ENCODE measurements at places on chromosomes 12 and 14.
A peak's percentile ranks its signal among the peaks of the same experiment; 100 is the strongest.

DNA sequence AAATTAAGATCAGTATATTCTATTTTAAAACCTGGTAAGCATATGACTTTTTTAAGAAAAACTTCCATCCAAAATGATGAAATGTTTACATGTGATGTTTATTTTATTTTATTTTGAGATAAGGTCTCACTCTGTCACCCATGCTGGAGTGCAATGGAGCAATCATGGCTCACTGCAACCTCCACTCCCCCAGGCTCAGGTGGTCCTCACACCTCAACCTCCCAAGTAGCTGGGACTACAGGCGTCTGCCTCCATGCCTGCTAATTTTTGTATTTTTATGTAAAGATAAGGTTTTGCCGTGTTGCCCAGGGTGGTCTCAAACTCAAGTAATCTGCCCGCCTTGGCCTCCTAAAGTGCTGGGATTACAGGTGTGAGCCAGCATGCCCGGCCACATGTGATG is 141.8 kb downstream of the ZFP36L1 start:
- ATAC-seq, result no peak

GRCh38 chr12:10503460-10503859 is 2.2 kb upstream of the EIF2S3B start:
- peak; percentile 10 for ATAC-seq

GRCh38 chr12:127681151-127681754 is 585.7 kb upstream of the TMEM132C start:
- no peak for ATAC-seq

- no peak for ATAC-seq
Measured at GRCh38 chr12:52956987-52957386, 8.1 kb downstream of the KRT18 start.

DNA sequence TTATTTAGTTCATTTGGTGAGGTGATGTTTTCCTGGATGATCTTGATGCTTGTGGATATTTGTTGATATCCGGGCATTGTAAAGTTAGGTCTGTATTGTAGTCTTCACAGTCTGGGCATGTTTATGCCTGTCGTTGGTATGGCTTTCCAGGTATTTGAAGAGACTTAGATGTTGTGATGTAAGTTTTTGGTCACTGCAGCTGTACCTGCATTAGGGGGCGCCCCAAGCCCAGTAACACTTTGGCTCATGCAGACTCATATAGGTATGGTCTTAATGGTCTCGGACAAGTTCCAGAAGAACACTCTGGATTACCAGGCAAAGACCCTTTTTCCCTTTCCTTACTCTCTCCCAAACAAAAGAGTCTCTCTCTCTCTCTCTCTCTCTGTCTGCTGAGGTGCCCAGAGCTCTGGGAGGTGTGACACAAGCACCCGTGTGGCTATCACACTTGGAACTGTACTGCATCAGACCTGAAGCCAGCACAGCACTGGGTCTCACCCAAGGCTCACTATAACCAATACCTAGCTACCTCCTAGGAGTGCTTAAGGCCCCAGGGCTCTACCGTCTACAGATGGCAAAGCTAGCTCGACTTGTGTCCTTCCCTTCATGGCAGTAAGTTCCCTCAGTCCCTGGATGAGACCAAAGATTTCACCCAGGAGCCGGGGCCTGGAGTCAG is 425.8 kb upstream of the ATXN7L3B start:
- ATAC-seq, result no peak

- no peak for ATAC-seq
Measured at GRCh38 chr14:85702997-85703396, 173.1 kb downstream of the FLRT2 start.

GRCh38 chr12:121649819-121650353 is 19.6 kb downstream of the MORN3 start:
- no peak for ATAC-seq

DNA sequence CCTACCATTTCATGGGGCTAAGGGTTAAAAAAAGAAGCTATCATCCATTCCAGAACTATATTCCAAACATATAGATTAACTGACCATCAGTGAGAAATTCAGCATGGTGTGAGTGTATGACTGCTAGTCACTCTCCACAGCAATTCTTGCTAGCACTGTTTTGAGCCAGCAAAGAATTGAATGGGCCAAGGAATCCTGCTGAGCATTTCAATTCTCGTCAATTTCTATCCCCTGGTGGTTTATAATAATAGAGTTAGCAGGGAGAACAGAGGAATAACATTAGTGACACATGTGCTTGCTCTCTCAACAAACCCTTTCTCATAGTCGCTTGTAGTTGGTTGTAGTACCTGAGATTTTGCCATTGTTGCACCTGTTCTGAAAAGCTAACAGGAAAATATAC is 7.2 kb downstream of the MBIP start:
- ATAC-seq, result no peak

DNA sequence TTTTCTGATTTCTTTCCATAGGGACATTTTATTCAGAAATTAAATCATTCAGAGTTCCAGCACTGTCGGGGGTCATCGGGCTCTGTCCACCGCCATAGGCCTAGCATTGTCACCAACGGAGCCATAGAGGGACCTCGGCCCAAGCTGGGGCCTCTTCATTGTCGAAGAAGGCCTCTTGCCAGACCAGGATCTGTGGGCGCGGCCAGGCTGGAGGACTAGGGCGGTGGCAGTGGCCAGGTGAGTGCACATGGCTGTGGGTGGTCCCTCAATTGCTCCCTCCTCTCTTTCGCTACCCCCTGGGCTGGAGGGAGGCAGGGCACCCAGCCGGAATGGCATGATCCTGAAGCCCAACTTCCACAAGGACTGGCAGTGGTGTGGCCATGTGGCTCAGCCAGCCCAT is 10.6 kb upstream of the SPSB2 start:
- no peak for ATAC-seq

DNA sequence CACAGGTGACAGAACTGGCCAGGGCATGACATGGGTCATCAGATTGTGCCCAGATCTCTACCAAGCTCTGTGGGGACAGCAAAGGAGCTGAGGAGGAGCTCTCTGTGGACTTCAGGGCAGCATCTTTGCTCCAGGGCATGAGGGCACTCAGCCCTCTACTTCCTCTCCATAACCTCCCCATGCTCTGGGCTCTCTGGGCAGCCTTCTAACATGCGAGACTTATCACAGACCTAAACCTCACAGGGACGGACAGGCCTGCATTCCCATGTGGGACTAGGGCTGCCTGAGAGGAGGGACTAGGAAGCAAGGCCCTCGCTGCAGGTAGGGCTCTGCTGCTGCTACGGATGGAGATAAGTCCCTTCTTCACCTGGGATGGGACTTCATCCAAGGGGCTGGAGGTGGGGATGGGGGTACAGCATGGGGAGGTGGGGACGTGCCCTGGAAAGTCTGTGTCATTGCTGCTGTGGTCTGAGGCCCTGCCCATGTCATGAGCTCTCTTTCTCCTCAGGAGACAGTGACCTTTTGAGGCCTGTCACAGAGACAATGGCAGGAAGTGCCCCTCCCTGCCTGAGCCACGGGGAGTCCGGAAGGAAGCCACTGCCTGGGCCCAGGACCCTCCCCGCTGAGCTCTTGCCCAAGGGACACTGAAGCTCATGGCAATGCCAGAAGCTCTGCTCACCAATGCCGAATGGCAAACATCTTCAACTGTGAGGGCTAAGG is 44.1 kb downstream of the PITPNM2 start:
- peak; percentile 95 for ATAC-seq

- ATAC-seq, result no peak
Measured at GRCh38 chr12:4091016-4091743, 182.4 kb upstream of the CCND2 start.
